Stimulated activated CD8-positive, alpha-beta memory T cell treated with anti-CD3 and anti-CD28 coated beads, Interleukin-4, amount 100 ng/mL, for 1 hour (primary cell): ENCODE measurements at places on chromosomes 5 and 9.
A peak's percentile ranks its signal among the peaks of the same experiment; 100 is the strongest.

- DNase-seq: peak; percentile 66
Observed at GRCh38 chr5:141992349-141992963, 20.4 kb downstream of the GNPDA1 start.

DNA sequence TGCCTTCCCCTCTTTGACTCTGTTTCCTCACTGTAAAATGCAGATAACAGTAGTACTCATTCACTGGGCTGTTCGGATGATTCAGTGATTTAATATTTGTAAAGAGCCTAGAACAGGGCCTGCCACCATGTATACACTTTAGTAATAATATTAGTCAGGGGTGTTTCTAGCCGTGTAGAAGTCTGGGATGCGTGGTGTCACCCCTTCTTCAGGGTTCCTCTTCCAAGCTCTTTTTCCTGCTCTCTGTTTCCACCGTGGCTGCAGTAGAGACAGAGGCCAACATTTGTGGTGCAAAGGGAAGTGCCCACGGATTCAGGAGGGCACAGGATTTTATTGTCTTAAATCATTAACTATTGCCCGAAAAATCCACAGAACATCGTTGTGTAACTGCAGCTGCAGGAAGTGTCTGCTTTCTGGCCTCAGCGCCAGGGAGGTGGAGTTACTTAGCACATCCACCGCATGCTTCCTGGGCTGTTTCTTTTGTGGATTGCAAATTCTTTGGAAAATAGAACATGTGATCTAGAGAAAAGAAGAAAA is 61.7 kb downstream of the TRIO start:
- no peak for DNase-seq

- DNase-seq: no peak
Observed at GRCh38 chr9:77163884-77164283, 13.4 kb upstream of the VPS13A start.

DNA sequence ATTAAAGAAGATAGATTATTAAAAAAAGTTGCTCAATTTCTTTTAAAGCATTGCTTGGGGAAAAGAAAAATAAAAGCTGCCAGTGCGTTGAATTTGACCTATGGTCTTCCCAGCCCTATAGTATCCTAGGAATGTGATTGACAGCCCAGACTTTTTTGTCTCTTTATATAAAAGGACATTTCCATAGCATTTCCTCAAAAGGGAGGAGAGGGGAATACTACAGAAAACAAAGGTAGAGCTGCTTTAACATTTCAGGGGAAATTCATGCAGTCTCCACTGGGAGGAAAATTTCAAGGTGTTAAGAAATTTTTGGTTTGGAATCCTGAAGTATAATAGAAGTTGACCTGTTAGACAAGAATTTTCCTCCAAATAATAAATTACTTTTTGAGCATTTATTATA is 17.9 kb upstream of the GPR151 start:
- no peak for DNase-seq

DNA sequence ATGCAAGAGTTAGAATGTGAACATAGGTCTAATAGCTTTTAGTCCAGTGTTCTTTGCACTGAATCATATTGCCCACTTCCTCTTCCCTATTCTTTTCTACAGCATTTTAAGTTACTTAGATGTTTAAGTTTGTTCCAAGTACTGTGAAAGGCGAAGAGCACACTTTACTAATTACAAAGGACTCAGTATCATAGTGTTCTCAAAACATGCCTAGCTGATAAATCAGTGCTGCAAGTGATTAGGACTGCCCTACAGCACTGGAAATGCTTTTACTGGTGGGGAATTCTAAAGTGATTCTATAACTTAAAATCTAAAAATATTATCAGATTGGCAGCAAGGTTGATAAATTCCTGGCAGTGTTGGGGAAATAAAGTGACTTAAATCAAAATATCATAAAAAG is 177.9 kb upstream of the KCNN2 start:
- DNase-seq: no peak

DNA sequence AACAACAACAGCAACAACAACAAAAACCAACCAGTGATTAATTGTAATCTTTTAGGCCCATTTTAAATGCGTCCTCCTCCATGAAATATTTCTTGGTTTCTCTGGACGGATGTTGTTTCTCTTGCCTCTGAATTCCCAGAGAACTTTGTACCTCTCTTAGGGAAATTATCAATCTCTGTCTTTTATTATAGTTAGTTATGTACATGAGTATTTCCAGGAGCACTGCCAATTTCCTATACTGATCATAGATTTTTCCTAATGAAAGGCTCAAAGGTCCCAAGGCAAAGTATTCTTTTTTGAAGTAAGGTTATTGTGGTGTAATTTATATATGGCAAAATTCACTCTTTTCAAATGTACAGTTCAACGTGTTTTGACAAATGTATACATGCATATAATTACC is 20.4 kb upstream of the PALM2AKAP2 start:
- no peak for DNase-seq

GRCh38 chr9:136880651-136881050 is 5.7 kb upstream of the TRAF2 start:
- DNase-seq: no peak

DNA sequence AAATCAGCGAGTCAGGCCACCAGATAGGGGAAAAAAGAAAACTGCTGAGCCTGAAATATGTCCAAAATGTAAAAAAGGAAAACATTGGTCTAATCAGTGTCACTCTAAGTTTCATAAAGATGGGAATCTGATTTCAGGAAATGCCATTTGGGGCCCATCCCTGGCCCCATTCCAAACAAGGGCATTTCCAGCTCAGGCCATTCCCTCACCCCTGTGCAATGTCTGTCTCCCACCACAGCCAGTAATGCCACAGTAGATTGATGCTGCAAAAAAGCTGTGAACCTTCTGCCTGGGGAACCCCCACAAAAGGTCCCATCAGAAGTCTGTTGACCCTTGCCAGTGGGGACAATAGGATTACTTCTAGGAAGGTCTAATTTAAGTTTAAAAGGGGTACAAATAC is 199.6 kb downstream of the YTHDC2 start:
- DNase-seq: no peak

DNA sequence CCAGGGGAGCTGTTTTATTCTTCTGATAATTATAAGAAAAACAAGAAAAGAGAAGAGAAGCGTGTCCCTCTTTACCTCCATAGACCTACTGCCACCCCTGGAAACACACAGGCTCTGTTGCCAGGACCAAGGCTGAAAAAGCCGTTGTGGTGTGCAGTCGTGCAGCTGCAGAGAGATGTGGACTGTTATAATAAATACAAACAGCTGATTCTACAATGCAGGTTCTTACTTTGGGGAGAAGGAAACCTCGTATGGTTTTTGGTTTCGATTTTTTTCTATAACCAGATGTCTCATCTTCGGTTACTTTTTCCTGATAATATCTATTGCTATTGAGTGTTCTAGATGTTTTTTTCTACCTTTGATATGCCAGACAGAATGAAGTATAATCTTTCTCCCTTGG is 28.1 kb downstream of the FYB1 start:
- no peak for DNase-seq

- DNase-seq: no peak
Observed at GRCh38 chr9:109828254-109828653, 48.3 kb downstream of the PALM2AKAP2 start.

DNA sequence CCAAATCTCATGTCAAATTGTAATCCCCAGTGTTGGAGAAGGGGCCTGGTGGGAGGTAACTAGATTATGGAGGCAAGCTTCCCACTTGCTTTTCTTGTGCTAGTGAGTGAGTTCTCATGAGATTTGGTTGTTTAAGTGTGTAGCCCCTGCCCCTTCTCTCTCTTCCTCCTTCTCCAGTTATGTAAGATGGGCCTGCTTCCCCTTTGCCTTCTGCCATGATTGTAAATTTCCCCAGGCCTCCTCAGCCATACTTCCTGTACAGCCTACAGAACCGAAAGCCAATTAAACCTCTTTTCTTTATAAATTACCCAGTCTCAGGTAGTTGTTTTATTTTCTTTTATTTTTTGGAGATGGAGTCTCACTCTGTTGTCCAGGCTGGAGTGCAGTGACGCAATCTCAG is 18.2 kb upstream of the TXNDC8 start:
- no peak for DNase-seq

- DNase-seq: no peak
Observed at GRCh38 chr9:20271096-20271495, 351.2 kb downstream of the MLLT3 start.
